Common myeloid progenitor, CD34-positive (primary cell): ENCODE measurements at places on chromosomes 1 and 21.
A peak's percentile ranks its signal among the peaks of the same experiment; 100 is the strongest.

DNA sequence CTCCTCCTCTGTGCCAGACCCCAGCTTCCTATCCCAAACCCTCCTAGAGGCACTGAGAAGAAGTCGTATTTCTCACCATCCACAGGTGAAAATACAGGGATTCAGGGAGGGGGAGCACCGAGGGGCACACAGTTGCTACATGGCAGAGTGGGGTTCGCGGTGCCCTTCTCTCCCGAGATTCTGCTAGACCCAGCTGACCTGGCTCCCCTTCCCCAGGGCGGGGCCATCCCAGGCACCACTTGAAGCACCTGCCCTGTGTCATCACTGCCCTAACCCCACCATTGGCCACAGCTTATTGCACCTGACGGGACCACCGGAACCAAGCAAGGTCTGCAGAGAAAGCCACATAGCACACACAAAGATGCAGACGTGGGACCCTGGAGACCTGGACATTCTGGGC is 30.5 kb downstream of the SDC3 start:
- no peak overlapping the region for H3K4me3 ChIP-seq
- no peaks in the 10 kb centered on the region for H3K36me3 ChIP-seq
- no peak for DNase-seq
- H3K27ac ChIP-seq: no peak overlapping the region

GRCh38 chr1:85617633-85618100 is 37.1 kb downstream of the CCN1 start:
- peaks cover 13% of the 10 kb centered on the region for H3K27me3 ChIP-seq
- no peaks in the 10 kb centered on the region for H3K4me1 ChIP-seq

GRCh38 chr1:1550591-1551432 is 10.4 kb upstream of the TMEM240 start:
- peak; percentile 44 for DNase-seq
- H3K36me3 ChIP-seq: no peaks in the 10 kb centered on the region
- no peak overlapping the region for H3K27ac ChIP-seq
- H3K4me3 ChIP-seq: no peak overlapping the region

DNA sequence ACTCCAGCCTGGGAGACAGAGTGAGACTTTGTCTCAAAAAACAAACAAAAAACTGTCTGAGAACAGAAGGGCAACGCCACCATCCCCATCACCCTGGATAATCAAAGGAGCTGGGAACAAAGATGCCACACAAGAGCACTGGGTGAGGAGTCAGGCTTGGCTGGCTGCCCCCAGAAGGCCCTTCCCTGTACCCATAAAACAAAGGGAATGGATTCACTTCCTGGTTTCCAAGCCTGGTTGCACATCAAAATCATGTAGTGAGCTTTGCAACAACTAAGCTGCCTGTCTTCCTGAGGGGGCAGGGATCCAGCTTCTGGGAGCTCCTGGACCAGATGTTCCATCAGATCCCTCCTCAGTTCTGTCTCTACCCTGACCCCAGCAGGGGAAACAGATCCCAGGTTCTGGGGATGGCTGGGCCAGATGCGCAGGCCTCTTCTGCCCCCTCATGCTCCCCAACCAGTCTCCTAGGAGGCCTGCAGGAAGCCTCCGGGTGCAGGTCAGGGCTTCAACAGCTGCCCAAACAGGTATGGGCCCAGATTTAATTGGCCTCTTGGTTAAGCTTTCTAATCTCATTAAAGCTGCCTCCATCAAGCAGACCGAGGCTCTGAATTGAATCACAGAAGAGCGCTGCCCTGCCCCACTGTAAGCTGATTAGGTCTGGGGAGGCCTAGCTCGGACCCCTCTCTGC is 97.8 kb downstream of the MRPL37 start:
- H3K4me3 ChIP-seq: peak overlapping the region; percentile 38
- peaks cover 34% of the 10 kb centered on the region for H3K4me1 ChIP-seq
- no peaks in the 10 kb centered on the region for H3K27me3 ChIP-seq
- H3K36me3 ChIP-seq: no peaks in the 10 kb centered on the region
- no peak overlapping the region for H3K27ac ChIP-seq
- DNase-seq: no peak

GRCh38 chr1:199151634-199152425 is 513.0 kb downstream of the PTPRC start:
- H3K4me3 ChIP-seq: no peak overlapping the region
- H3K4me1 ChIP-seq: peaks cover 2% of the 10 kb centered on the region
- H3K36me3 ChIP-seq: no peaks in the 10 kb centered on the region
- H3K27me3 ChIP-seq: no peaks in the 10 kb centered on the region
- DNase-seq: no peak

- no peaks in the 10 kb centered on the region for H3K36me3 ChIP-seq
- H3K4me3 ChIP-seq: no peak overlapping the region
- H3K27me3 ChIP-seq: peaks cover 3% of the 10 kb centered on the region
- DNase-seq: no peak
- H3K27ac ChIP-seq: no peak overlapping the region
- H3K4me1 ChIP-seq: no peaks in the 10 kb centered on the region
Observed at GRCh38 chr1:36963006-36963405, 71.3 kb downstream of the GRIK3 start.

DNA sequence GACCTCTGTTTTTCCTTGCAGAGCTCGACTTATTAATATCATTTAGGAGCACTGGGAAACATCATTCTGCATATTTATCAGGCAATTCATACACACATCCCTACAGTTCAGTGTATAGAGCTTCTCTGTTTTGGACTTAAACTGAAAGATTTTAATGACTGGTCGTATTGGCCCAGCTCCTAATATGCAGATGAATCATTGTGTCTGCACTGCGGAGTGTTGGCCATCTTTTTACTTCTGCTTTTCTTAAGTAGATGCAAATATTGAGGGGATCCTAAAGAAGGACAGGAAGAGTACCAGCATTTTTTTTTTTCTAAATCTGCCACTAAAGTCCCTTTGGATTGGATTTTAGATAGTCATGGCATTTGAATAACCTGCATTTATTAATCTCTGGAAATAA is 154.8 kb downstream of the BACH1 start:
- no peak overlapping the region for H3K4me3 ChIP-seq
- H3K27me3 ChIP-seq: no peaks in the 10 kb centered on the region
- H3K27ac ChIP-seq: no peak overlapping the region

DNA sequence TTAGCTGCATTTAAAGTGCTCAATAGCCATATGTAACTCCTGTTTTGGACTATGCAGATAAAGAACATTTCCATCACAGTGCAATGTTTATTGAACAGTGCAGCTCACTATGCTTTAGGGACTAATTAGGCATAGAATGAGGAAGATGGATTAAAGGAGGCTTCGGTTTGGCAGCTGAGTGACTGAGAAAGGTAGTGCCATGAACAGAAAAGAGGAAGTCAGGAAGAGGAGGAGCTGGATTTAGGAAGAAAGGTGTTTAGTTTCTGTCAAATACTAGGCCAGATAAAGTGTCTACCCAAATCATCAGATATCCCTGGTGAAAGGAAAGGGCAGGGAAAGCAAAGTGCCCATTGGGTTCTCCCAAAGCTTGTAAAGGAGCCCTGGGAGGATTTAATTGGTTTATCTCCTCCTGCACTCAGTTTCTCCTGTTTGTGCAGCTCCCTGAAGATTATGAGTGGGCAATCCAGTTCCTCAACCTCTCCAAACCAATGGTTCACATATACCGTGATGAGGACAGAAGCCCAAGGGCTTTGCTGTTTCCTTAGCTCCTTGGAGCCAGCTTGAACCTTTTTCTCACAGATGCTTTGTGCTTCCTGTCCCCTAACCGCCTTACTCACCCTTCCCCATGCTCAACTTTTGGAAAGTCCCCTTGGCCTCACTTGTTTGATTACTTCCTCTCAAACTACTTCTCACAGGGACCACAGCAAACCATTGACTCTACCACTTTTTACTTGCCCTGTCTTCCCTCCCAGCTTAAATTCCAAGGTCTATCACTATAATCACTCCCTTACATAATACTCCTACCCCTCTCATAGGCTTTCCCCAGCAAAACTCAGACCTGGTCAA is 3.5 kb upstream of the RAP1A start:
- H3K4me1 ChIP-seq: peaks cover 35% of the 10 kb centered on the region
- H3K36me3 ChIP-seq: no peaks in the 10 kb centered on the region
- H3K4me3 ChIP-seq: no peak overlapping the region
- DNase-seq: peak; percentile 97
- peak overlapping the region; percentile 79 for H3K27ac ChIP-seq
- H3K27me3 ChIP-seq: no peaks in the 10 kb centered on the region

DNA sequence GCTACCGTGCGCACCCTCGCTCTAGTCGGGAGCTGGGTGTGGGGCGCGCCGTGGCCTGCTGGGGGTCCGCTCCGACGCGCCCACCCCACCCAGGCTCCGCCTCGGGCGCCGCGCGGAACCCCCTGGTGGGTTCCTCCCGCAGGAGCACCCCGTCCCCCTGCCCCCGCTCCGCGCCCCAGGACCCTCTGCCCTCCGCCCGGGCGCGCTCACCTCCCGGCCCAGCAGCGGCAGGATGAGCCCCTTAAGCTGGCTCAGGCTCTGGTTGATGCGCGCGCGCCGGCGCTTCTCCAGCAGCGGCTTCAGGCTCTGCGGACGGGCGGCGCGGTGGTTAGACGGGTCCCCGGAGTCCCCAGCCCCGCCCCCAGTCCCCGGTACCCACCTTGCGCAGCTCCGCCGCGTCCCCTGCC is 319 bp downstream of the HES2 start:
- H3K4me1 ChIP-seq: peaks cover 34% of the 10 kb centered on the region
- DNase-seq: peak; percentile 33
- no peak overlapping the region for H3K27ac ChIP-seq
- no peaks in the 10 kb centered on the region for H3K27me3 ChIP-seq

DNA sequence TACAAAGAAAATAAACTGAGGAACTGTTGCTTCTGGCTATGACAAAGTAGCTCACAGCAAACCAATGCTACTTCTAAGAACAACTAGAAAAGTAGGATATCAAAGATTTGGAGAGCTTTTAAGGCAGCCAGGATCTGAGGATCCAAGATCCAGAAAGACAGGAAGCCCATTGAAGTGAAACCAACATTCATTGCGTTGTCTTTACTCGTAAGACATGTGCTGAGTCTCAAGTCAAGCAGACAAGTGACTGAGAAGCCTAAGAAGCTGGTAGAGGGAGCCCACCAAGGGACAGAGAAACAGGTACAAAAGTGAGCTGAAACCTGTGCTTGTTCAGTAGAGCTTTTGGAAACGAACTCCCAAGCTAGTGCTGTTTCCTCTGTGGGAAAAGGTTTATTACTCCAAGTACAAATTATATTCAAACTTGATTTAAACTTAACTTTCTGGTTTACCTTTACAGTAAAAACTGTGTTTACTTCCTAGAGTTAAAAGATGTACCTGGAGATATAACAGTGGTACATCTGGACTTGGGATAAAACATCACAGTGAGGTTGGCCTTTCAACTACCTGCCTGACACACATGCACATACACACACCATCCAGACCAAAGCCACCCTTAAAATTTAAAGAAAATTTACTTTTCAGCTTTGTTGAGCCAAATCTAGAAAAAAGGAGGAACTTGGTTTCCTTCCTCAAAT is 41.2 kb downstream of the NME7 start:
- H3K4me1 ChIP-seq: peaks cover 36% of the 10 kb centered on the region
- no peaks in the 10 kb centered on the region for H3K36me3 ChIP-seq
- peak overlapping the region; percentile 73 for H3K27ac ChIP-seq
- DNase-seq: peak; percentile 28
- H3K27me3 ChIP-seq: no peaks in the 10 kb centered on the region

- no peak overlapping the region for H3K27ac ChIP-seq
- H3K36me3 ChIP-seq: no peaks in the 10 kb centered on the region
- peaks cover 13% of the 10 kb centered on the region for H3K4me1 ChIP-seq
- no peak overlapping the region for H3K4me3 ChIP-seq
- no peaks in the 10 kb centered on the region for H3K27me3 ChIP-seq
- DNase-seq: no peak
Observed at GRCh38 chr1:17566892-17567291, 27.4 kb downstream of the ARHGEF10L start.

DNA sequence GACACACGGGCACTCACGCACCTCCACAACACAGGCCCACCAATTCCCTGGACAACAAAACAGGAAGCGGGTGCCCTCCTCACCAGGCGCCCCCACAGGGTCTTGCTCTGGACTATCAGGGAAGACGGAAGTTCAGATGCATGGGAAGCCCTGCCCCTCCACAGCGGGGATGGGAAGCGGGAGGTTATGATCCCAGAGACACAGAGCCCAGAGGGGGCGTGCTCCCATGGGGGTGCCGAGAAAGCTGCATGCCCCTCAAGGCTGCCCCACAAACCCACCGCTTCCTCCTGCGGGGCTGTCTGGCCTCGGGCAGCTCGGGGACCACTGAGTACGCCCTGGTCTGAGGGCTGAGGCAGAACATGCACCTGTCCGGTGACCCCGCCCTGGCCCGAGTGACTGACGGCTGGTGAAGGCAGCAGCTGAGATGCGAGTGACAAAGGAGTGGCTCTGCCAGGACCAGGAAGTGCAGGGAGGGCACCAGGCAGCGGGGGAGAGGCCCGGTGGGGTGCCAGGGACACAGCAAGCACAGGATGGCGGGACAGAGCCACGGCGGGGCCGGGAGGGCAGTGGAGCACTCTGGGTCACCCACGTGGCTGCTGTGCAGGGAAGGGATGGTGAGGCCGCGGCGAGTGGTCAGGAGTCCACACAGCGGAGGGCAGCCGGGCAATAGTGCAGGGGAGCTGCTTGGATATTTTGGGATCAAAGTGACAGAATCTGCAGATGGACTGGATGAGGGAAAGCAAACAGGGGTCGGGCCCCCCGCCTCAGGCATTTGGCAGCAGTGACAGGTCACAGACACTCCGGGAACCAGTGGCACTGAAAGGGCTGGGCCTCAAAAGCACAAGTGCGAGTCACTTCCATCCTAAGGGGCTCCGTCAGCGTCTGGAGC is 18.6 kb downstream of the NADK start:
- no peaks in the 10 kb centered on the region for H3K4me1 ChIP-seq
- peaks cover 5% of the 10 kb centered on the region for H3K36me3 ChIP-seq
- no peak overlapping the region for H3K4me3 ChIP-seq

- H3K4me3 ChIP-seq: no peak overlapping the region
- H3K27me3 ChIP-seq: no peaks in the 10 kb centered on the region
- no peak overlapping the region for H3K27ac ChIP-seq
- no peak for DNase-seq
Observed at GRCh38 chr21:35005560-35006224, 43.4 kb downstream of the RUNX1 start.

DNA sequence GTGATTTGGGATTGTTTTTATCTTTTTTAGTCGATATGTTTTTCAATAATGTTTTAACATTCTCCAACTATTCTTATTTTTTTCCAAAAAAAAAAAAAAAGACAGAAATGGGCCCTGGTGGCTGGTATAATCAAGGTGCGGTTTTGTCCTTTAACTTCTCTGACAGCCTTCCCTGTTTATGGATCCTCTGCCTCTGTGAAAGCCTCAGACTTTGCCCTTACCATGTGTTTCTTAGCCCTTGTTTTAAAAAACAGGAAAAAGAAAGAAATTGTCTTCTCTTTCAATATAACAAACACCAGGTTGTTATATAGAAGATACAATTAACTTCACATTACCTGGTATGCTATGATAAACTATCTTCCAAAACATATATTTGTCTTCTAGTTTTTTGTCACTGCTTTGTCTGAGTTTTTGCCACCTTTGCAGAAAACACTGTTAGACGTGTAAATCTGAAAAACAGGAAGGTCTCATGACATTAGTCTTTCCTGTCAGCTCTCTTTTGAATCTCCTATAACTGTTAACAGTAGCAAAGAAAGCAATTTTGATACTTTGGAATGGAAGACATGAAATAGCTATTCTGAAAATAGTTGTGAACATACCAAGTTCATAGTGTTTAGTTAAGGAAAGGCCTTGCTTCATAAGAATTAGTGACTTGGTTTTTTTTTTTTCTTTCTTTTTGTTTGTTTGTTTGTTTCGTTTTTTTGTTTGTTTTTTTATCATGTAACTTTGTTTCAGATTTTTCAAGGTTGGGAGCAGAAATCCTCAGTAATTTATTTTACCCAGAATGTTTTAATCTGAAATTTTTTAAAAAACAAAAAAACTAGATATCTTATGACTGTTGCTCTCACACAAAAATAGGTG is 31.7 kb upstream of the CACYBP start:
- no peak overlapping the region for H3K27ac ChIP-seq
- DNase-seq: no peak
- no peaks in the 10 kb centered on the region for H3K27me3 ChIP-seq
- no peak overlapping the region for H3K4me3 ChIP-seq
- no peaks in the 10 kb centered on the region for H3K36me3 ChIP-seq
